ENCODE measurements at places on chromosomes 4 and X.
A peak's percentile ranks its signal among the peaks of the same experiment; 100 is the strongest.

DNA sequence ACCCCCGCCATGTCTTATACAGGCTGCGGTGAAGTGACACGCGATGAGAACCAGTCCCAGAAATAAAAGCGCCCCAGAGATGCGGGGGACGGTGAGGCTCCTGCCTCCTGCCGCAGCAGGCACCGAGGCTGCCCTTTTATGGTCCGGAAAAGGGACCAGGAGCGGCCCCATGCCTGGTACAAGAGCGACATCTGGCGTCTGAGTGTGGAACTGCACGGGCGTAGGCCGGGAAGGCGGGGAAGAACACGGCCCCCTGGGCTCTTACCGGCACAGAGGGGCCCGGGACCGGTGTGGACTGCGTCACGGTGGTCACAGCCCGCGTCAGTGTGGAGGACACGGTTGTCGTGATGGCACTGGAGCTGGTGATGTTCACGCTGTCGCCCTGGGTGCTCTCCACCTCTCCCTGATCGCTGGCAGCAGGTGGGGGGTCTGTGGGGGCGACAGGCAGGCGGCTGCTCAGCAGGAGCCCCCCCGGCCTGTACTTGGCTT lies 8.9 kb upstream of the RENBP start:
- peak; percentile 39 for DNase-seq

- no peak for DNase-seq
Observed at GRCh38 chr4:129176864-129177263, 80.9 kb downstream of the C4orf33 start.

GRCh38 chr4:118807659-118808058 lies 28.3 kb downstream of the SEC24D start:
- no peak for DNase-seq

DNA sequence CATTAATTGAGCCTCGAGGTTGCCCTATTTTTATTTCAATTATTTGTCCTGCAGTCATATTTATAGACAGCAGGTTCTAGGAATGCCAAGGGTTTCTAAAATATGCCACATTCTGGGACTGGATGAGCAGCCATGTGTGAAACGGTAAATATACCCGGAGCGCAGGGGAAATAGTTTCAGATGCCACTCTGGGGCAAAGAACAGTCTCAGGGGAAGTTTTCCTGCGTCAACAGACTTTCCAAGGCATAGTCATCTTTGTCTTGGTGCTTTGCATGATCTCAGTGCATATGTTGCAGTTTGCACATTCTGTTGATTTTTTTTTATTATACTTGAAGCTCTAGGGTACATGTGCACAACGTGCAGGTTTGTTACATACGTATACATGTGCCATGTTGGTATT lies 71.0 kb downstream of the GPAT3 start:
- DNase-seq = no peak

DNA sequence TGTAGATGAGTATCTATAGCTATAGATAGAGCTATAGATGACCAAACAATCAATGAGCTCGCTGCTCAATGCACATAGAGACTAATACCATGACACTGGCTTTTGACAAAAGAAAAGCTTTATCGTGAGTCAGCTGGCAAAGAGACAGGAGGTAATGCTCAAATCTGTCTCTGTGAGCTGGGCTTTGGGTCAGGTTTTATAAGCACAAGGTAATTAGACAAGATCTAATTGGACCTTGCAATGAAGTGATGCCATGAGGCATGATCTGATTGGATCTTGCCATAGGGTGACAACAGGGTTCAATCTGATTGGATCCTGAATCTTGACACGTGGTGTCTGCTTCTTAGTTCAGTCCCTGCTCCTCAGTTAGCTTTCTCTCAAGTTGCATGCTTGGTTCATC lies 180.7 kb upstream of the MXRA5 start:
- DNase-seq = no peak

DNA sequence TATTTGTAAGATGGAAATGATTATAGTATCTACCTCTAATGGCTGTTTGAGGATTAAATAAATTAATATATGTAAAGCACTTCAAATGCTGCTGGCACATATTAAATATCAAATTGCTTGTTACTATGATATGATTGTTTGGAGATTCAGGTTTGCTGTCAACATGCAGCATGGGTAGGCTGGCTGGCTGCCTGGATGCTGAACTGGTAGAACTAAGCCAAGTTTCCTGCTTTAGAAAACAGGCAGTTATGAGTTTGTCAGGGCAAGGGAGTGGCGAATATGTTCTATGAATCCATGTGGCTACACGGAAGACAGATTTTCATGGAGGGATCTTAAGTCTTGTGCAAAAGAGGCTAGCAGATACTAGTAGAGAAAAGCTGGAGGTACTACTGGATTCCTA lies 239.6 kb downstream of the GBA3 start:
- DNase-seq = no peak

DNA sequence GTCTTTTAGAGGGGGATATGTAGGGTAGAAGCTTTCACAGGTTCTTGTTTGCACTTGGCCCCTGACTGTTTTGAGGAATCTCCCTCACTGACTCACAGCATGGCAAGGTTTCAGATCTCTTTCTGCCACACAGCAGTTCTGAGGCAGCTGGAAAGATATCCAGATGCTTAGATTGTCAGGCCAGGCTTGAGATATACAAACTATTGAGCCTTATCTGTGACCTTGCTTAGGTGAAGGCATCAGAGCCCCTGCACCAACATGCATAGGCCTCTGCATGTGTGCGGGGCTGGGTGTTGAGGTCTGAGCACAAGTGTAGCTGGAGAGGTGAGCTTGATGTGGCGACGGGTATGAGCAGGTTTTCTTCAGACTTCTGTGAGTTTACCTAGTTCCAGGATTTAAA lies 80.9 kb upstream of the MSANTD1 start:
- no peak for DNase-seq

DNA sequence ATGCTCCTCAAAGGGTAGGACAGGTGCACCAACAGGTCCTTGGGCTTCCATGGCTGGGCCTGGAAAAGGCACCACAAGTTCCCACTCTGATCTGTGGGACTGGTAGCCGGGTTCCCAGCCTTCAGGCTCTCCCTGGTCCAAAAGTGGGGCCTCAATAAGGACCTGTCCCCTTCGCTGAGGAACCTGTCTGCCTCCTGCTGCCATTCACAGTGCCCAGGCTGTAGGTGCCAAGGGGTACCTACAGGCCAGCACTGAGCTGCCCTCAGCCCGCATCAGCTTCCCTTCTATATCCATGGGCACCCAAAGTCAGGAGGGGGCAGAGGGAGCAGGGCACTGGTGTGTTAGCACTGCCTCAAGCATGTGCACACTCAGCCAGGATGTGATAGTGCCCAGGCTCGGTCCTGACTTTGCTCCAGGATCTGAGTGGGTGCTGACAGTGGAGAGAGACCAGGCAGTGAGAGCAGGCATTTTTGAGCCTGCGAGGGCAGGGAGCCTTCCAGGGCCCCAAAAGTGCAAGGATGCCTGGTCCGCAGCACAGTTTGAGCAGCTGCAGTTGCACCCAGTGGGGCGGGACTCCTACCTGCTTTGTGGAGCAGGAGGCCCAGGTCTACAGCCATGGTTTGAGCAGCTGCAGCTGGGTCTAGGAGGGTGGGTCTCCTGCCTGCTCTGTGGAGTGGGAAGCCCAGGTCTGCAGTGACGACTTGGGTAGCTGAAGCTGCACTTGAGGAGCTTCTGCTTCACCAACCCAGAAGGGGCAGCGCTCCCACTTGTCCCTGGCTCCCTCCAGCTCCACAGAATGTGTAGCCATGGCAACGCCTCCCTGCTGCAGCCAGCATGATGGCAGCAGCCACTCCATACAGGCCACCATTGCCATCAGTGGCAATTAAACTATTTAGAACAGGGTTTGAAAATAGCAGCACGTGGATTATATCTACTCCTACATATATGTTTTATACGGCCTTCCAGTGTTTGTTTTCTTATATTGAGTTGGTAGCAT lies 376.4 kb downstream of the KCTD8 start:
- no peak for DNase-seq

DNA sequence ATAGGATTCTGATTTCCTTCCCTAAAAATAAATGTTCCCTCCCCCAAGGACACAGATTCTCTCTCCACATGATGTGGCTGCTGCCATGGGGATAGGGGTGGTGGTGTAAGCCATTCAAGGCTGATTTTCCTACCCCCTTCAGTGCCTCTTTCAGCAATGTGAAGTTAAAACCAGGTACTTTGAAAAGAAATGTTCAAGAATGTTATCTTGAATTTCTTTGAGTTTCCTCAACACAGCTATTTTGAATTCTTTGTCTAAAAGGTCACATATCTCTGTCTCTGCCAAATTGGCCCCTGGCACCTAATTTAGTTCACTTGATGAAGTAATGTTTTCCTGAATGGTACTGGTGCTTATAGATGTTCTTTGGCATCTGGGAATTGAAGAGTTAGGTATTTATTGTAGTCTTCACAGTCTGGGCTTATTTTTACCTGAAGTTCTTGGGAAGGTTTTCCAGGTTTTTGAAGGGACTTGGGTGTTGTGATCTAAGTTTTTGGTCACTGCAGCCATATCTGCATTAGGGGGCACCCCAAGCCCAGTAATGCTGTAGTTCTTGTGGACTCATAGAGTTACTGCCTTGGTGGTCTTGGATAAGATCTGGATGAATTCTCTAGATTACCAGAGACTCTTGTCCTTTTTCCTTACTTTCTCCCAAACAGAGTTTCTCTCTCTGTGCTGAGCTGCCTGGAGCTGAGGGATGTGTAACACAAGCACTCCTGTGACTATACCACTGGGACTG lies 7.6 kb upstream of the DIPK2B start:
- DNase-seq = no peak

DNA sequence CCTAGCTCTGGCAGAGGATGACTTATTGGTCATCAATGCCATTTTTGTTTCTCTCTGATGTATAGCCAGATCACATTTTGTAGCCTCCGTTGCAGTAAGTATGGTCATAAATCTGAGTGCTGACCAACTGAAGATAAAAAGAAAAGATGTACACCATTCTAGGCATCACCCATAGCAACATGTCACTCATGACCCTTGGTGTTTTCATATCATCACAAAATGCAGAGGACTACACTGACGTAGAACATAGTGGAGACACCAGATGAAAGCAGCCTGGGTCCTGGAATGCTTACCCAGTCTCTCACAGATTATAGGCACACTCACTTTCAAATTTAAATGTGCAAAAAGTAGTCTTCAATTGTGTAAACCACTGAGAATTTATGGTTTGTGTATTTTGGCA lies 172.8 kb downstream of the PDHA2 start:
- no peak for DNase-seq

GRCh38 chr4:149986917-149987316 lies 91.3 kb upstream of the DCLK2 start:
- DNase-seq = no peak

DNA sequence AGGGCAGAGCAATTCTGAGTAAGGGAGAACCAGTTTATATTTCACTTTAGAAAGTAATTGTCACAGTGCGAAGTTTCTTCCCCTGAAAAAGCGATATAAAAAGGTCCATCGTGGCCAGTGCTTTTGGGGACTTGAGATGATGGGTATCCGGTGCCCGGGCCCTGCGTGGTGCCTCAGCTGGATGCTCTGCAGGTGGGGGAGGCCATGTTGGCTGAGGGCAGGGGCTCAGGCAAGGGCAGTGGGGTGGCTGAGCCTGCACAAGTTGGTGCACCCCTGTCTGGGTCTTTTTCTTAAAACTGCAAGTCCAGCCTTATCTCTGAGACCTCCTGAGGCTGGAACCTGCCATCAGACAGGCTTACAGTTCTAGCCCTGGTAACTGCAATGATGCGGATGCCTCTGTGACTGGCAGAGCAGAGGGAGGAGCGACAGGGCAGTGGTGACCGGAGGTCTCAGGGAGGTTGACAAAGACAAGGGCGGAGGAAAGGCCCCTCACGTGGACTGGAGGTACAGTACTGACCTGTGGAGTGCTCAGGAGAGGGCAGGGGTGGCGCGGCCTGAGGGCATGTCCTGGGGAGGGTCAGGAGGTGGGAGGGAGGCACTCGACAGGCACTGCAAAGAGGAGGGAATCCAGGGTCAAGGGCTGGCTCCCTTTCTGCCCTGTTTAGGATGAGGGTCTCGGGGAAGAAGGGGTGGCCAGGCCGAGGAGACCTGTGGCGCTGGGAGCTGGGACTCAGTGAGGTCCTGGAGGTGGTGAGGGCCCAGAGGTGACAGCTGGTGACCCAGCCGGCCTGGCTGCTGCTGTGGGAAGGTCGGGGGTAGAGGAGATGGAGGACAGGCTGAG lies 1.8 kb downstream of the RGS12 start:
- DNase-seq = no peak

GRCh38 chrX:97168646-97169045 lies 284.9 kb downstream of the RPA4 start:
- DNase-seq = no peak

GRCh38 chrX:11398139-11398538 lies 104.9 kb downstream of the AMELX start:
- DNase-seq = no peak

DNA sequence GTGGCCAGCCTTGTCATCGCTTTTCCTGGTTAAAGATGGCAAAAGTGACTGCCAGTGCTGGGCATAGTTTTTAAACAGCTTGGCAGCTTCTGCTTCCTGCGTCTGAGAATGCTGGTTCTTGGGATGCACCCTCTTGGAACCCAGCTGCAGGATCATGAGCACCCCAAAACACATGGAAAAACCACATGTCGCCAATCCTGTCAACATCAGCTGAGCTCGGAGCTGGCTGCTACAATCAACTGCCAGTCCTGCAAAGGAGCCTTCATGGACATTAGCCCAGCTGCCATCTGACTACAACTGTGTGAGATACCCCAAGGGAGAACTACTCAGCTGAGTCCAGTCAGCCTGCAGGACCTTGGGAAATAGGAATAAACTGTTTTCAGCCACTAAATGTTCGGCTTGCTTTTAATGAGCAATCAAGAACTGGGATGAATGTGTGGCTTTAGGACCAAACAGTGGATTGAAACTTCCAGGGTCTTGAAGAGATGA lies 31.0 kb downstream of the OSTC start:
- no peak for DNase-seq

DNA sequence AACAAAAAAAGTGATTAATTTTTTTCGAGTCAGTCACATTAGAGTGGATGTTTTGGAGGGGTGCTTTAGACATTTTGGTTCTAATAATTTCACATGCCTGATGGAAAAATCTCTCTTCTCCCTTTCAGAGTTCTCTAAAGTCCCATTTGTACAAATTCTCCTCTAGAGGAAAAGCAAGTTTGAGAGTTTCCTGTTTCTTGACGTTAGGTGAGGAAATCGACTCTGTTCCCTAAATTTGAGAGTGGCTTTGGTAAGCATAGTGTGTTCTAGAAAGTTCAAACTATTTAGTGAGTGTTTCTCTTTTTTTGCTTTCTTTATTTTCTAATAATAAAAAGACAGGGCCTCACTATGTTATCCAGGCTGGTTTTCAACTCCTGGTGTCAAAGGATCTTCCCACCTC lies 1.6 kb upstream of the ATP6AP2 start:
- no peak for DNase-seq

- no peak for DNase-seq
Observed at GRCh38 chr4:54378461-54378860, 149.4 kb downstream of the PDGFRA start.

DNA sequence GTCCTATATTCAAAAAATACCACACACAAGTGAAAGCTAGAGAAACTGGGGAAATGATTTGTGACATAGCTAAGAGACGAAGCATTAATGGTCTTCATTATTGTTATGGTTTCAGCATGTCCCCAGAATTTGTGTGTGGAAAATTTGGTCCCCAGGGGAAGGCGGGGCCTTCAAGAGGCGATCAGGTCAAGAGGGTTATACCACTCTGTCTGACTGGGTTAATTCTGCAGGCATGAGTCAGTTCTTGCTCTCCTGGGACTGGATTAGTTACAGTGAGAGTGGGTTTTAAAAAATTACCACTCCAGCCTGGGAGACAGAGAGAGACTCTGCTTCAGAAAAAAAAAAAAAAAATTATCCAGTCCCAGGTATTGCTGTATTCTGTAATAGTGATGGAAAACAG lies 2.1 kb upstream of the MTNR1A start:
- no peak for DNase-seq

All from nucleus accumbens (tissue), 56 donors.